ENCODE measurements at places on chromosomes 4 and X. TPM values are rescaled to one million over a fixed set of nuclear protein-coding genes. Genes with fewer than 3 reads are reported as not detected.

DNA sequence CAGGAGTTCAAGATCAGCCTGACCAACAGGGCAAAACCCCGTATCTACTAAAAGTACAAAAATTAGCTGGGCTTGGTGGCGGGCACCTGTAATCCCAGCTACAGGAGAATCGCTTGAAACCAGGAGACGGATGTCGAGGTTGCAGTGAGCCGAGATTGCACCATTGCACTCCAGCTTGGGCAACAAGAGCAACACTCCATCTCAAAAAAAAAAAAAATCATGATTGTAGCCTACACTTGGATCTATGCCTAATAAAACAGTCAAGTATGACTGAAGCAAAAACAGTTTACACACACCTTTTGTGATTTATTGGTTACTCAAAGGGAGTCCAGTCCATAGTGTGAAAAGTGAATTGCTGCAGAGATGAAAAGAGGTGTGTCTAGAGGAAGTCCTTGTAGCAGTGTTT, 34.7 kb upstream of the TASL start:
- peak; percentile 48 for DNase-seq

- DNase-seq: no peak
These were observed 296.3 kb downstream of the PCDH7 start for GRCh38 chr4:31016322-31017061.

DNA sequence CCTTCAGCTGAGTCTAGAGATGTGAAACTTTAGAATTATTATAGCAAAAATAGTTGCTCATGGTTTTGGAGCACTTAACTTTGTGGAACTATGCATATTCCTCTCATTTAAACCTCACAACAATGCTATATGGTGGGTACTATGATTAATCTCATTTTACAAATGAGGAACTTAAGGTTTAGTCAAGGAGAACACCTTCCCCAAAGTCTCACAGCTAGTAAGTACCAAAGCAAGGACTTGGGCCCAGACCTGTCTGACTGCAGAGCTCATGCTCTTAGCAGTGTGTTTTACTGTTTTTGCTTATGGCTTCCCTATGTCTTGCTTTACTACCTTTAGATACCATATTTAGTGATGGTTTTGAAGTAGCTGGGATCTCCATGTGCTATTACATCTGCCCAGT, 5.1 kb downstream of the UBE2A start:
- no peak for DNase-seq

DNA sequence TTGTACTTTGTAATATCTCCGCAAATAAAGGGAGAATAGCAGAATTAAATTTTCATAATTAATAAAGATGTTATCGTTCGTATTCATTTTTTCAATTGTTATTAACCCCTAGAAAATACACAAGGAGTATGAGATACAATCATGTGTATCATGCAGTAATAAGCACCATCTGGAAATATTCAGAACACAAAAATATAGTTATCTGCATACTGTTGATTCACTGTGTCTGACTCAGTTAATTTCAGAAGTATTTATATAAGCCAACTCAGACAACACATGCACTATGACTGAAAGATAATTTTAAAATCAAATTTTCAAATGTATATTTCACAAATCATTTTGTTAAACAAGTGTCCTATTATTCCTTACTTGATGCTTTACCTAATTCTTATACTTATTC, 1954.8 kb downstream of the ARAP2 start:
- DNase-seq: no peak

Gene TMPRSS11F
- total RNA-seq: not detected

DNA sequence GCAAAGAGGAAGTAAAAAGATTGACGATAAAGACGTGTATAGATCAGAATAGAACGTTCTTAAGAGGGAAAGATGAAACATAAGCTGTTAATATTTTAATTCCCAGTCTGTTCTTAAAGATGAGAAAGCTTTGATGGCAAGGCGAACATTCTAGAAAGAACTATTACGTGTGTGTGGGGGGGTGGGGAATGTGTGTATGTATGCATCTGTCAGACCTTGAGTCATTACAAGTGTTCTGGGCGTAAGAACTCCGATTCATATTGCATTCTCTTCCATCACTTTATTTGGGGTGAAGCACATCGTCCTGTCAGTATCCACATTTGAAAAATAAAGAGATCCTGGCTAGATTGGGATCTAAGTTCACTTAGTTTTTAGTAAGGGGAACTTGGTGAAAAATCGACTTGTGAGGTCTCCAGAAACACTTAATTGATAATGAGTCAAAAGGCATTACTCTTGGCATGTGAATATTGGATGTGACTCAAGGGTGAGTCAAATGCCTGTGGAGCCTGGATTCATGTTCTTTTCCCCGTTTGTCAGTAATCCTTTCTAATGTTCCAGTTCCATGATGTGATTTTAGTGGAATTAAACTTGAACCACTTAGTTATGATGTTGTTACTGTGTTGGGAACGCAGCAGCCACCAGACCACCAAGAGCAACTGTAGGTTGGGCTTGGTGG, 3.1 kb downstream of the SMS start:
- no peak for DNase-seq

Gene LRIT3
- 0.12 TPM for total RNA-seq

Gene CCDC110
- 0.44 TPM for total RNA-seq

- no peak for DNase-seq
These were observed 21.8 kb downstream of the SPANXN4 start for GRCh38 chrX:143047511-143047910.

- no peak for DNase-seq
These were observed 17.1 kb upstream of the BEX4 start for GRCh38 chrX:103197721-103198306.

- no peak for DNase-seq
These were observed 143.9 kb upstream of the DIPK2B start for GRCh38 chrX:45344594-45344993.

GRCh38 chrX:119389871-119390501, 9.2 kb upstream of the SLC25A43 start:
- no peak for DNase-seq

Gene VSIG1
- 1.6 TPM for total RNA-seq
